ENCODE measurements at places on chromosomes 11 and 22. TPM values are rescaled to one million over a fixed set of nuclear protein-coding genes. Genes with fewer than 3 reads are reported as not detected.
A peak's percentile ranks its signal among the peaks of the same experiment; 100 is the strongest.

GRCh38 chr11:61460986-61461385 lies 31.1 kb downstream of the SDHAF2 start:
- peaks cover 6% of the 10 kb centered on the region for H3K4me1 ChIP-seq
- H3K27ac ChIP-seq: peak overlapping the region; percentile 26
- H3K36me3 ChIP-seq: peaks cover 20% of the 10 kb centered on the region

GRCh38 chr11:98771791-98772190 lies 249.0 kb upstream of the CNTN5 start:
- no peaks in the 10 kb centered on the region for H3K4me1 ChIP-seq
- no peak overlapping the region for H3K4me3 ChIP-seq
- H3K36me3 ChIP-seq: no peaks in the 10 kb centered on the region
- no peaks in the 10 kb centered on the region for H3K27me3 ChIP-seq
- DNase-seq: no peak
- H3K27ac ChIP-seq: no peak overlapping the region

DNA sequence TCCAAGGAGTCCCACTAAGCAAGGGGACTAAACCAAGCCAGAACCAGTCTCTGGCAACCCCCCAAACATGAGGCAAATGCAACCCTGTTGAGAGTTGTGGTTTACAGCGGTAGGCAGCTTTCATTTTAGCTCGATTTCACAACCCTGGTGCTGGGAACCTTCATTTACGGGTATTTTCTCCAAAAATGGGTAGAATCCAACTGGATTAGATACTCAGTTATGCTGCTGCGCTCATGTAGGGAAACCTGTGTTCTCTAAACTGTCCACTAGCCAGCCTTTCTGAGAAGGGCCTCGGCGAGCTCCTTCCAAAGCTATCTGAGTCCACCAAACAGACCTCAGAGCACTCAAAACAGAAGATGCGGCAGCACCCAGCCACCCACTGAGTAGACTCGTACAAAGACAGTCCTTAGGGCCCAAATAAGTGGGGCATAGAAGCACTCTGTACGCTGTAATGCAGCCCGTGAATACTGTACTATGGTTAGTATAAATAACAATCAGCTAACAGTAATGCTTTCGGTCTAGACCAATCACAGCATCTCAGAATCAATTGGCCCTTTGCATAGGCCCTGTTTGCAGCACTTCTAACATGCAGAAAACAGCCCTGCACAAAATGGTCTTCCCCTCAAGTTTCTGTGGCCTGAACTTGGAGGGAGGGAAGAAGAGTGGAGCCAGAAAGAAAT lies 104.7 kb downstream of the ETS1 start:
- peaks cover 18% of the 10 kb centered on the region for H3K36me3 ChIP-seq
- H3K4me3 ChIP-seq: peak overlapping the region; percentile 4
- no peak for DNase-seq
- peak overlapping the region; percentile 67 for H3K27ac ChIP-seq
- H3K27me3 ChIP-seq: no peaks in the 10 kb centered on the region

- no peaks in the 10 kb centered on the region for H3K36me3 ChIP-seq
- peaks cover 2% of the 10 kb centered on the region for H3K27me3 ChIP-seq
- no peak overlapping the region for H3K4me3 ChIP-seq
- no peak overlapping the region for H3K27ac ChIP-seq
- H3K4me1 ChIP-seq: no peaks in the 10 kb centered on the region
Measured at GRCh38 chr22:43476341-43476740, 64.5 kb downstream of the MPPED1 start.

GRCh38 chr11:87063982-87064381 lies 26.2 kb downstream of the TMEM135 start:
- no peak overlapping the region for H3K27ac ChIP-seq
- no peaks in the 10 kb centered on the region for H3K4me1 ChIP-seq
- DNase-seq: no peak
- H3K27me3 ChIP-seq: no peaks in the 10 kb centered on the region
- no peak overlapping the region for H3K4me3 ChIP-seq

DNA sequence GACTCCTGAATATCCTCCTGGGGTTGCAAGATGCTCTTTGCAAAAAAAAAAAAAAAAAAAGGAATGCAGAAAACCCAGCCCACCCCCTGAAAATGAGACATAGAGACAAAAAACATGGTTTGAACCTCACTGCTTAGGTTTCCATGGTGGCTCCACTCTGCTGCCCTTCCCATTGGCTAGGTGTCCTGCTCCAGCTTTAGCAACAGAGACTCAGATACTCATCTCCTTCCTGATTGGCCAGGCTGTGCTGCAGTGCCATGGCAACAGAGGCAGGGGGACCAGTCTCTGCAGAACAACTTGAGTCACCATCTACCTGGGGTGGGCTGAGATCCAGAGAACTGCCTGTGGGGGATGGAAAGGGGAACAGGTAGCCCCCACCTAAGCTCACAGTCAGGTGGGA lies 17.4 kb upstream of the YWHAH start:
- no peaks in the 10 kb centered on the region for H3K36me3 ChIP-seq
- DNase-seq: no peak
- H3K27me3 ChIP-seq: no peaks in the 10 kb centered on the region
- H3K4me3 ChIP-seq: no peak overlapping the region
- H3K27ac ChIP-seq: no peak overlapping the region
- H3K4me1 ChIP-seq: no peaks in the 10 kb centered on the region

- peaks cover 26% of the 10 kb centered on the region for H3K4me1 ChIP-seq
- no peak overlapping the region for H3K4me3 ChIP-seq
- H3K36me3 ChIP-seq: no peaks in the 10 kb centered on the region
- H3K27me3 ChIP-seq: no peaks in the 10 kb centered on the region
- DNase-seq: peak; percentile 44
- H3K27ac ChIP-seq: no peak overlapping the region
Measured at GRCh38 chr11:123235117-123235655, 40.1 kb upstream of the CLMP start.

- H3K4me1 ChIP-seq: peaks cover 6% of the 10 kb centered on the region
- no peak overlapping the region for H3K4me3 ChIP-seq
- H3K27ac ChIP-seq: no peak overlapping the region
- peaks cover 81% of the 10 kb centered on the region for H3K36me3 ChIP-seq
- no peaks in the 10 kb centered on the region for H3K27me3 ChIP-seq
Measured at GRCh38 chr11:77375107-77375506, 73.6 kb upstream of the GDPD4 start.

DNA sequence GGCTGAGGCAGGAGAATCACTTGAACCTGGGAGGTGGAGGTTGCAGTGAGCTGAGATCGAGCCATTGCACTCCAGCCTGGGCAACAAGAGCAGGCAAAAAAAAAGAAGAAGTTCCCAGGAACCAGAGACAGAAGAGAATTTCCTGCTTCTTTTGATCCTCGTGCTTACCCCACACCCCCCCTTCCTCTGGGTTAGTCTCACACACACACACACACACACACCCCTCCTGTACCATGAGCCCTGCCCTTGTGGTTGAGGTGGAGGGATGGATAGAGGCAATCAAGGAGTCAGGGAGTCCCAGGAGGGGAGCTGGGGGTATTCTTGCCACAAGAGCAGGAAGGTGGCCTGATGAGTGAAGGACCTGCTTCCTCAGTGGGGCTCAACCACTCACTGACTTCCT lies 4.1 kb upstream of the UBE2L6 start:
- H3K27me3 ChIP-seq: no peaks in the 10 kb centered on the region
- H3K27ac ChIP-seq: no peak overlapping the region
- H3K4me1 ChIP-seq: peaks cover 23% of the 10 kb centered on the region

- no peak overlapping the region for H3K4me3 ChIP-seq
- no peaks in the 10 kb centered on the region for H3K36me3 ChIP-seq
- H3K27me3 ChIP-seq: no peaks in the 10 kb centered on the region
- peaks cover 3% of the 10 kb centered on the region for H3K4me1 ChIP-seq
- no peak overlapping the region for H3K27ac ChIP-seq
- no peak for DNase-seq
Measured at GRCh38 chr11:102850973-102851745, 7.8 kb upstream of the MMP3 start.

DNA sequence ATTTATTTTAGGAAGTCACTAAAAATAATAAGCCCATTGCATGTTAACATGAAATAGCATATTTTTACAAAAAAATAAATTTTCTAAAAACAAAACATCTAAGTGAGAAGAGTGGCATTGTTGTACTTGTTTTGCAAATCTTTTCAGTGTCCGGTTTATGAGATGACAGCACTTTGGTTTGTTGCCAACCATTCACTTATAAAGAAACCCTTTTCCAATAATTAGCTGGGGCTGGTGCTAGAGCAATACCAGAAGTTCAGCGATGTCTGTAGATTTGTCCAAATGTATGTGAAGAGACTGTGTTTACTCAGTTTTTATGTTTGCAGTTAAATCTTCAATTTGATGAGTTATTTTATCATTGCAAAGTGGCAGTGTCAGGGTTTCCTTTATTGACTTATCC lies 22.1 kb upstream of the KRTAP5-7 start:
- H3K4me3 ChIP-seq: no peak overlapping the region
- no peaks in the 10 kb centered on the region for H3K27me3 ChIP-seq
- H3K27ac ChIP-seq: no peak overlapping the region
- peaks cover 4% of the 10 kb centered on the region for H3K4me1 ChIP-seq
- no peak for DNase-seq

- no peak for DNase-seq
- no peak overlapping the region for H3K4me3 ChIP-seq
- H3K27ac ChIP-seq: no peak overlapping the region
- H3K4me1 ChIP-seq: no peaks in the 10 kb centered on the region
- no peaks in the 10 kb centered on the region for H3K36me3 ChIP-seq
- no peaks in the 10 kb centered on the region for H3K27me3 ChIP-seq
Measured at GRCh38 chr11:128022007-128022368, 565.4 kb downstream of the ETS1 start.

GRCh38 chr11:67373648-67374570 lies 511 bp upstream of the CLCF1 start:
- DNase-seq: peak; percentile 76
- H3K36me3 ChIP-seq: no peaks in the 10 kb centered on the region
- H3K27me3 ChIP-seq: no peaks in the 10 kb centered on the region

- no peak overlapping the region for H3K27ac ChIP-seq
- no peaks in the 10 kb centered on the region for H3K36me3 ChIP-seq
- H3K4me3 ChIP-seq: no peak overlapping the region
- H3K27me3 ChIP-seq: no peaks in the 10 kb centered on the region
Measured at GRCh38 chr11:16440136-16440535, 83.8 kb upstream of the SOX6 start.

- no peaks in the 10 kb centered on the region for H3K4me1 ChIP-seq
- no peak overlapping the region for H3K4me3 ChIP-seq
- DNase-seq: peak; percentile 25
- no peaks in the 10 kb centered on the region for H3K36me3 ChIP-seq
- H3K27me3 ChIP-seq: peaks cover 11% of the 10 kb centered on the region
- no peak overlapping the region for H3K27ac ChIP-seq
Measured at GRCh38 chr11:69220561-69221051, 64.9 kb downstream of the SMIM38 start.

DNA sequence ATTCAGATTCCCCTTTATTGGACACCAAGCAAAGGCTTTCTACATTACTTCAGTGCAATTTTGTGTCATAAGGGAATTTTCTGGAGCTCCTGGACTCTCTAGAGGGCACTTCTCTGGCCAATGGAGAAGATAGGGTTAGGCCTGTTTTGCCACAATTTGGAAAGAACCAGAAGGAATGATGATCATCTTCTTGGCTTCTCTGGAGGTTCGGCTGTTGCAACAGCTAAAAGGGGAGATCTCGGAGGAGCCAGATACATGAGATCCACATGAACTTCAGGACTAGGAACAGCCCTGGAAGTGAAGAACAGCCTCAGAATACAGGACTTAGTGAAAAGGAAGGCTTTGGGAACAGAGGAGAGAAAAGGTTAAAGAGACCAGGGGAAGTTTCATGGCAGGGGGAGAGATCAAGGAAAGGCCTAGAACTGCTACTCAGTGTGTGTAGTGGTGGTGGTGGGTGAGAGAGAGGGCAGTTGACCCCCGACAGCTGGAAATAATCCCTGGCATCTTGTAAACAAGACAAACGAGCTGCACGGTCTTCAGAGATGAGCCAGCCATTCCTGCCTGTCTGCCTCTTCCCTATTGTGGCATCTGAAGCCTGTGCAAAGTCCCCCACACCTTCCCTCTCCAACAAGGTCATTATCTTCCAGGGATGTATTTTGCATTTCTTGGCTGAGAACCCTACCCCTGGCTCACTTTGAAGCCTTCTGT lies 83.8 kb downstream of the CCDC81 start:
- H3K4me3 ChIP-seq: no peak overlapping the region
- H3K36me3 ChIP-seq: peaks cover 6% of the 10 kb centered on the region
- DNase-seq: no peak
- H3K27me3 ChIP-seq: no peaks in the 10 kb centered on the region
- peak overlapping the region; percentile 45 for H3K27ac ChIP-seq

DNA sequence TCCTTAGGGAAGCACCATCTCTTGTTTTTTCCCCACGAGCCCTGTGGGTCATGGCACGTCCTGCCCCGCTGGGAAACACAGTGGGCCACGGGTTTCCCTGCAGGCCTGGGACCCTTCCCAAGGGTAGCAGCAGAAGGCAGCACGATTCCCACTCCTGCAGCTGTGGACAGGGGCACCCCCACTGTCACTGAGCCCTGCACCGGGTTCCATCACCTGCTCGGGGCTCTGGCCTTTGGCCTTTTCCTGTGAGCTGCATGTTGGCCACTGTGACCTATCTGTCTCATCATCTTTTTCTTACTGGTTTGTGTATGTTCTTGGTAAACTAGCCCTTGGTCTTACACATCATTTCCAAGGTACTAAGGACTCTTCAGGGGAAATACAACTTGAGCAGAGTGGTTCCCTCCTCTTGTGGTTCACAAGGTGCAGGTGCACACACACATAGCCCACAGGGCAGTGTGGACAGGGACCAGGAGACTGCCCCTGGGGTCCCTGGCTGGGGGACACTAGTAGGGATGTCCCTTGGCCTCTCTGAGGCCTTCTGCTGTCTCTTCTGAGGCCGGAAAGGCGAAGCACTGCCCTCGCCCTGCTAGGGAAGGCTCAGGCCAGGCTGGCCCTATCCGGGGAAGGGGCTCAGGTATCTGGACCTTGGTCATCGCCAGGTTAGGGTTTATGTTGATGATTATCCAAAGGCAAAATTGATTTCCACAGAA lies 19.0 kb upstream of the TXNRD2 start:
- no peak for DNase-seq
- peaks cover 26% of the 10 kb centered on the region for H3K36me3 ChIP-seq
- no peak overlapping the region for H3K4me3 ChIP-seq
- no peak overlapping the region for H3K27ac ChIP-seq
- H3K4me1 ChIP-seq: peaks cover 61% of the 10 kb centered on the region
- H3K27me3 ChIP-seq: no peaks in the 10 kb centered on the region

- peak; percentile 72 for DNase-seq
- no peaks in the 10 kb centered on the region for H3K27me3 ChIP-seq
- no peaks in the 10 kb centered on the region for H3K36me3 ChIP-seq
- H3K27ac ChIP-seq: peak overlapping the region; percentile 45
- peaks cover 53% of the 10 kb centered on the region for H3K4me1 ChIP-seq
- peak overlapping the region; percentile 82 for H3K4me3 ChIP-seq
Measured at GRCh38 chr11:112962579-112963367, 1.6 kb downstream of the NCAM1 start.

GRCh38 chr11:69674267-69674885 lies 777 bp downstream of the LTO1 start:
- peaks cover 43% of the 10 kb centered on the region for H3K4me1 ChIP-seq
- peak overlapping the region; percentile 99 for H3K4me3 ChIP-seq
- H3K27ac ChIP-seq: peak overlapping the region; percentile 93

- H3K27me3 ChIP-seq: no peaks in the 10 kb centered on the region
- no peak for DNase-seq
- H3K4me3 ChIP-seq: no peak overlapping the region
- no peaks in the 10 kb centered on the region for H3K4me1 ChIP-seq
- H3K36me3 ChIP-seq: peaks cover 87% of the 10 kb centered on the region
Measured at GRCh38 chr11:43458486-43458885, 99.8 kb downstream of the TTC17 start.

GRCh38 chr11:128453444-128454336 lies 133.7 kb downstream of the ETS1 start:
- H3K27me3 ChIP-seq: no peaks in the 10 kb centered on the region
- H3K27ac ChIP-seq: no peak overlapping the region

The TSSK2 gene
- total RNA-seq: not detected

The CREB3L1 gene
- total RNA-seq: 21.0 TPM

The AMOTL1 gene
- 46.3 TPM for total RNA-seq

Data from stomach (tissue), 19 donors.